Amniotic stem cell (primary cell): ENCODE measurements at places on chromosomes 11 and 22.

DNA sequence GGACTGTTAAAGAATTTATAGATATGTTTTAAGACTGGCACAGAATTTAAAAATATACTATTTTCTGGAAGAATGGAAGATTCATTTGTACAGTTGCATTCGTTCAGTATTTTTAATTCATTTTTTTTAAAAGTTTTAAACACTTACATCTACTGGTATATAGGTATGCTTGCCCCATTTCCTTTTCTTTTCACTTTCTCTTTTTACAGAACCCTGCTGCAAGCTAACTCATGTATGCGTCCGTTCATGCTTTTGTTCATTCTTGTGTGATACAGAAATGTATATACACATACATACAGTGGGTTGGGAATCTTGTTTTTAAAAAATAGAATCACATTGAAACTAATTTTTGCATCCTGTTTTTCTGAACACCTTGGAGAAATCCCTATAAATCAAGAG is 31.0 kb downstream of the PACS1 start:
- DNase-seq, result no peak

DNA sequence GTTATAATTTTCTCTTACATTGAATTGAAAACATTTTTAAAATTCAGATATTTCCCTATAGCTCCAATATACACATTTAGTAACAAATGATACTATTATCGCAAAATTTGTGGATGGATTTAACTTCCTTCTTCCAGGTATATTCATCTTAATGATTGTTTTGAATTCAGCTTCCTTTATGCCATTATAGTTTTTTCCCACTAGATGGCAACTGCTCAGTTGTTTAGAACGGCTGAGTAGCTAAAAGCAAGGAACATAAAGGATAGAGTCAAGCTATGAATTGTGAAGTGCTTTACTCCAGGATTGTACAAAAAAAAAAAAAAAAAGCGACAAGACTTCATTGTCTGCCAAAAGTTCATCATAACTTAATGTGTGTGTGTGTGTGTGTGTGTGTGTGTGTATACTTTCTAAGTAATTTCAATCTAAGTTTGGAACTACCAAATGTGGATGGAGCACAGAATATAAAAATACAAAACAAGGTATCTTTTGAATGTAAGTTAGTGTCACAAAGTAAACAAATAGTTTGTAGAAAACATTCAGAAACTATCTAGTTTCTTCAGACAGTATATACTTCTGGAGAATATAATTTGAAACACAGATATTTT is 846.4 kb downstream of the DLG2 start:
- DNase-seq, result peak; percentile 4

GRCh38 chr22:20246368-20247009 is 21.6 kb downstream of the RTN4R start:
- no peak for DNase-seq

GRCh38 chr22:17043521-17043920 is 35.5 kb upstream of the GAB4 start:
- DNase-seq, result no peak

GRCh38 chr22:21033895-21034294 is 1.5 kb upstream of the SLC7A4 start:
- no peak for DNase-seq
